Fibroblast of skin of left quadriceps (primary cell): ENCODE measurements at places on chromosomes 2 and 18.

DNA sequence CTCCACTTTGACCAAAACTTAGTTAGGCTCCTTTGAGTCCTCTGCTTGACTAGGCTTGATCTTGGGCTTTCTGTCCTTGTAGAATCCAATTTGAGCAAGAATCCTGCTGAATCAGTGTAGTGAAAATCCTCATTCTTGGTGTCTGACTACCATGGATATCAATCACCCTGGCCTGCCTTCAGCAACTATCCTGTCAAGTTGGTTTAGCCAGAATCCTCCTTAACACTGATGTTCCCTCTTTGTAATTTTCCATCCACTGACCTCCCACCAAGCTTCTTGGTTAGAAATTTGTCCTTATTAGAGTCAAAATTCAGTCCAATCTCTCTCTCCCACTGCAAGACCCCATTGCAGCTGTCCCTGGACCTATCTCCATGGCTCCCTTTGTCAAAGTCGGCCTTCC lies 494 bp upstream of the RBM45 start:
- DNase-seq, result no peak

GRCh38 chr2:105396254-105397024 lies 2.4 kb downstream of the FHL2 start:
- peak; percentile 76 for DNase-seq

DNA sequence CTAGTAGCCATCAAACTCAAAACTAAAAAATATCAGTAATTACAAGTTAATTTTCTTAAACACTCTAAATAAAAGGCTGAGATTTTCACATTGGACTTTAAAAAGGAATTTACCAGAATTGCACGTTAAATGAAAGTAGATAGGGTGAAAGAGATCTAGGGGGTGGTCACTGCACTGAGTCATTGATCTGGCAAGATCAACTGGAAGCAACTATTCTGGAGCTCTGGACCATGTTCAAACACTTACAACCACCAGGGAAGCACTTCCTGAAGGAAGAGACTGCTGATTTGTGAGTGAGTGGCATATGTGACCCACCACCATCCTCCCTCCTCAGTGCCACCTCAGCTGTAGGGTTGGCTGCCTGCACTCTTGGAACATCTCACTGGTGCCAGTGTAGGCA lies 111.8 kb downstream of the UGGT1 start:
- DNase-seq, result no peak

GRCh38 chr2:54042897-54043620 lies 72.3 kb upstream of the PSME4 start:
- no peak for DNase-seq

- DNase-seq, result no peak
Measured at GRCh38 chr2:30306522-30306921, 75.2 kb downstream of the LBH start.

DNA sequence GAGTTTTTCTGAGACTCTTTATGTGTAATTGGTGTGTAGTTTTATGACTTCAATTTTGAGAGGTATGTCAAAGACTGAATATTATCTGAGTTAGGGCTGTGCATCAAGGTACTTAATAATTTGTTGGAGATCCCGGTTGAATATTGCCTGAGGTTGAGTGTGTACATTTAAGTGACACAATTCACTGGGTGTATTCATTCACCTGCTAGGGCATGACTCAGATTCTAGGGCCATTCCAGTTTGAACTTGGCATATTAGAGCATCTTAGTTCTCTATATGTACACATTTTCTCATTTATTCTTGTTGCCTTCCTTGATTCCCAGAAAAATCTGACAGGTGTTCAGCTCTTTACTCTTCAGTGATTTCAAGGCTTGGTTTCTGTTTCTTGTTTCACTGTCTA lies 12.5 kb downstream of the MAP4K4 start:
- no peak for DNase-seq

GRCh38 chr2:65896446-65896845 lies 464.0 kb upstream of the SPRED2 start:
- no peak for DNase-seq

- no peak for DNase-seq
Measured at GRCh38 chr2:181052523-181052891, 72.1 kb downstream of the UBE2E3 start.

GRCh38 chr2:130872741-130873125 lies 36.0 kb downstream of the ARHGEF4 start:
- DNase-seq, result no peak

- peak; percentile 12 for DNase-seq
Measured at GRCh38 chr2:177073611-177074010, 139.0 kb upstream of the HNRNPA3 start.

GRCh38 chr2:215692387-215693079 lies 256.7 kb upstream of the FN1 start:
- no peak for DNase-seq

DNA sequence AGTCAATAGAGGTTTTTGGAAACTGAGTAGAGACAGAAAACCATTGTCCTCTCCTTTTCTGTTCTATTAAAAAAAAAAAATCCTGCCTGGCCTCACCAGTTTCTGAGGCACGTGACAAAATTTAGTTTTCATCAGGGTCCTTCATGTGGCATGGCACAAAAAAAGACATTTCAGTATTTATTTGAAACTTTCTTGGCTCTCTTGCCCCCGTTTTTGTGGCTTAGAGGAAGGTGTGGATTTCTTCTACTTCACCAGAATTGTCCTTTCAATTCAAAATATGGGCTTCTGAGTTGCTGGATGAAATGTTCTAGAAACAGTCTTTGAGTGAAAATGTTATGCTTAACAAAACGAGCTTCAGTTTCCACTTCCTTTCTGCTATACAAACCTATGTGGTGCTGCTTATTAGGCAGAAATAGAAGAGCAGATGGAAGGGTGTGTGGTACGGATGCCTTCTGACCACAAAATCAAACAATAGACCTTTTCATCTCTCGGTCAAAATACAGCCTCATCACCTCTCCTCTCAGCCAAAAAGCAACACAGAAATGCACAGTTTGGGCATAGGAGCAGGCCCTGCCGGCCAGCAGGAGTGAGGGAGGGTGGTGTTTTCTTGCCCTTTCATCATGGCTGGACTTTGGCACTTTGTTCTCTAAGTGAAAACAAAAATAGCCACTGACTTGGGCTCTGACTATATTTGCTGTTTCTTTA lies 89.2 kb downstream of the SH3RF3 start:
- DNase-seq, result no peak
